ENCODE measurements at places on chromosomes 13 and 19.

GRCh38 chr19:56312342-56312741 is 2.3 kb downstream of the ZSCAN5A start:
- peaks cover 9% of the 10 kb centered on the region for H3K4me1 ChIP-seq
- DNase-seq, result no peak
- H3K4me3 ChIP-seq, result no peak overlapping the region
- no peaks in the 10 kb centered on the region for H3K36me3 ChIP-seq
- no peaks in the 10 kb centered on the region for H3K27me3 ChIP-seq

DNA sequence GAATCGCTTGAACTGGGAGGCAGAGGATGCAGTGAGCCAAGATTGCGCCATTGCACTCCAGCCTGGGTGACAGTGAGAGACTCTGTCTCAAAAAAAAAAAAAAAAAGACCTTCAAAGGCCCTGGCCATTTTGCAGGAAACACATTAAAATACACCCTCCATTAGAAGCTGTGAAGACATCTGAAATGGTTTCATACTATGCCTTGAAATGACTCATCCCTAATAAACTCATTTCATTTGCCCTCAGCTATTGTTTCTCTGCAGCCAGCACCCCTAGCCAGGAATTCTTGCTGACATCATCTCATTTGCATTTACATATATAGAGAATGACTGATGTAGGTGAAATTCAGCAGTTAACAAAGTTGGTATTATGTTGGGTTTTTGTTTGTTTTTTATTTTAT is 8.7 kb downstream of the EML2 start:
- no peak for DNase-seq
- no peaks in the 10 kb centered on the region for H3K36me3 ChIP-seq
- no peak overlapping the region for H3K27ac ChIP-seq

DNA sequence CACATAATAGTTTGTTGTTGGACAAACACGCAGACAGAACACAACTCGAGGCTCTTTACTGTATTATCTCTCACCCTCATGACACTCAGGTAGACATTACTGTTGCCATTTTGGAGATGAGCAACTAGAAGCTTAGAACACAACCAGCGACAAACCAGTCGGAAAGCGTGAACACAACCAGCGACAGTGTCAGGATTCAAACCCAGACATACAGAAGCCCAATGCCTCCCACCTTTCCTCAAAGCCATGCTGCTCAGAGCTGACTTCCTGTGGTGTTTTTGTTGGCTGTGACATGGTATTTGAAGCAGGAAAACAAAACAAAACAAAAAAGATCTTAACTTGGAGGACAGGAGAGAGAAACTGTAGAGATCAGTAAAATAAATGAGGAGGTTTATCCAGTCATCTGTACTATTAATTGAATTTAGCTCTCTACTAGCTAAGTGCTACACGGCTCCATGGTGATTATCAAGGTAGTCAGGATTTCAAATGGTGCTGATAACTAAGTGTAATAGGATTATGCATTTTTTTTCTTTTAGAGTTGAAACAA is 92.1 kb downstream of the STARD13 start:
- H3K27ac ChIP-seq, result no peak overlapping the region
- DNase-seq, result peak; percentile 73

DNA sequence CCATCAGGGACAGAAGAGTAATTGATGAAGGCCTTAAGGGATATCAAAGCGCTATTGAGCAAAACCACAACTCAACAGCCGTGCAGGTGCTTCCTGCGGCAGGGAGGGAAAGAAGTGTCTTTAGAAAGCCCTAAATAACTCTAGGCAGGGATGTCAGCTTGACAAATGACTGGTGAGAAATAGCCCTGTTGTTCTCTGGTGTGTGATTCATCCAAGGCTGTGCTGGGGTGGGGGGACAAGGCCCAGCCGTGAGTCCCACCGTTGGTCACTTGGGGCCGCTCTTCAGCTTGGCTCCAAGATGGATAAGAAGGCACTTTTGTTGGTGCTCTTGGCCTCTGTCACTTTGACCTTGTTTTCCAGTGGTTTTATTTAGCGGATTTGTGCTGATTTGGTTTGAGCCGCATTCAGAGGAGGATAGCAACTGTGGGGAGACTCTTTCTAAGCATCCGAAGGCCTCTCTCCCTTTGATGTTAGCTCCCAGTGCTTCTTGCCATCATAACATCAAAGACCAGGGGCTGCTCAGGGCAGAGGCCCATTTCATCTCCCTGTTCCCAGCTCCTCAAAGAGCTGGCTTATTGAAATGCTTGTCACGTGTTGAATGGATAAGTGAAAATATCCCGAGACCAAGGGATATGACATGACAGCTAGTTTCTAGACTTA is 130.3 kb upstream of the SERP2 start:
- peaks cover 5% of the 10 kb centered on the region for H3K4me1 ChIP-seq
- no peak overlapping the region for H3K4me3 ChIP-seq
- H3K27me3 ChIP-seq, result no peaks in the 10 kb centered on the region
- H3K27ac ChIP-seq, result no peak overlapping the region
- DNase-seq, result peak; percentile 59

GRCh38 chr13:36668316-36668715 is 5.5 kb upstream of the SERTM1 start:
- no peak overlapping the region for H3K4me3 ChIP-seq
- peaks cover under 1% of the 10 kb centered on the region for H3K4me1 ChIP-seq
- DNase-seq, result no peak
- H3K27me3 ChIP-seq, result peaks cover 24% of the 10 kb centered on the region
- H3K27ac ChIP-seq, result no peak overlapping the region

DNA sequence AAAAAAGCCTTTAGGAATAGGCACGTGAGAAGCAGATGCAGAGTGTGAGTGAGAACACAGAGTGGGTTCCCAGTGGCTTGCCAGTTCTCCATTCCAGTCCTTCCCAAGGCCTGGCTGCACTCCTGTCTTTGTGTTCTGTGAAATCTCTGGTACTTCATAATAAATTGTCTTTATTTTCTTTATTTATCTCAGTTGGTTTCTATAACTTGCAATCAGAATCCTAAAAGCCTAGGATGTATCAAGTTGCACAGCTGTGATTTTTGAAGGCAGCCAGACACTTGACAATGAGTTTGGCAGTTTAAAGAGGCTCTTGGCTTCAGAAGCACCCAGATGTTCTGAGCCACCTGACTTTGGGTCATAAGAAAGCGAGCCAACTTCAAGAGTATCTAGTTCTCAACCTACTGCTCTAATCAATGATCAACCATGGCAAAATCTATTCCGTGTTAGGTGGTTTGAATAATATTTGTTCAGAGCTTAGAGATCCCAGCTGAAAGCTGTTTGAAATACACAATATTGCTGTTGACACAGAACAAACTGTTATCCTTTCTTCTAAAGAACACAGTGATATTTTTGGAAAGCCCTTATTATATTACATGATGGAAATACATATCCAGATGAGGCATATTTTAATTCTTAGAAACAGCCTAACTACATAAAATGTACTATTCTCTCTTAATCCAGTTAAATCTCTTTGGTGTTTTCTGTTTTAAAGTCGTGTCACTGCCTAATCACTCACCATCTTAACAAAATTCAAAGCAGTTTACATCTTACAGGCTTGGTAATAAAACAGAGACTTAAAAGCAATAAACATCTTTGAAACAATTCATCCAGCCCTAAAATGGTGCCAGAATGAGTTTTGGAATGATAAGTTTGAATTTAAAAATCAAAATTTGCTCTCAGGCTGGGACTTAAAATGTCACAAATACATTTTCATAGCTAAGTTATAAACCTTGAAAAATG is 483.0 kb upstream of the NBEA start:
- H3K4me3 ChIP-seq, result no peak overlapping the region
- no peak for DNase-seq
- no peaks in the 10 kb centered on the region for H3K36me3 ChIP-seq
- no peaks in the 10 kb centered on the region for H3K4me1 ChIP-seq
- H3K27ac ChIP-seq, result no peak overlapping the region
- no peaks in the 10 kb centered on the region for H3K27me3 ChIP-seq

DNA sequence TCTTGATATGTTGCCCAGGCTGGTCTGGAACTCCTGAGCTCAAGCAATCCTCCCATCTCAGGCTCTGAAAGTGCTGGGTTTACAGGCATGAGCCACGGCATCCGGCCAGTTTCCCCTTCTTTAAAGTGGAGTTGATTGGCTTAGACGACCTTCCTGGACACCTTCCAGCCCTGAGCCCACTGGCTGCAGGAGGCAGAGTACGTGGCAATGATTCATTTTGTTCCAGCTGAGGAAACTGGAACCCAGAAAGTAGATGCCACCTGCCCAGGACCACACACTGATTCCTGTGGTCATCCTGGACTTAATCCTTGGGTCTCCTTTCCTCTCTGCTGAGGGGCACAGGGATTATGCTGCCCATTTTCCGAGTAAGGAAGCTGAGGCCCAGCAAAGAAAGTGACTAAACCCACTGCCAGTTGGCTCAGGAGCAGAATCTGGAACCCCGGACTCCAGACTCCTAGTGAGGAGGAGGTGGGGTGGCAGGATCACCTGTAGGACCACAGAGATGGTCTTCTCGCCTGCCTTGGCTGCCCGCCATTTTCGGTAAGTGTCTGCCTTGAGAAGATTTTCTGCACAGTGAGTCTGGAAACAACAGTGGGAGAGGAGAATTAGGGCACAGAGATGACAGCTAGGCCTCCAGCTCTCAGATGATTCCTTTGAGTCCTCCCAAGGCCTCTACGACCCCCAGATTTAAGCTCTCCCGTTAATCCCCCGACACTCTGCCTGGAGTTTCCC is 737 bp downstream of the XRCC1 start:
- peaks cover 9% of the 10 kb centered on the region for H3K4me1 ChIP-seq
- H3K27ac ChIP-seq, result no peak overlapping the region
- no peaks in the 10 kb centered on the region for H3K27me3 ChIP-seq
- H3K4me3 ChIP-seq, result peak overlapping the region; percentile 82
- peak; percentile 38 for DNase-seq

GRCh38 chr13:39816936-39817335 is 161.5 kb downstream of the COG6 start:
- H3K27me3 ChIP-seq, result no peaks in the 10 kb centered on the region
- no peak overlapping the region for H3K4me3 ChIP-seq
- no peak overlapping the region for H3K27ac ChIP-seq
- no peaks in the 10 kb centered on the region for H3K36me3 ChIP-seq

DNA sequence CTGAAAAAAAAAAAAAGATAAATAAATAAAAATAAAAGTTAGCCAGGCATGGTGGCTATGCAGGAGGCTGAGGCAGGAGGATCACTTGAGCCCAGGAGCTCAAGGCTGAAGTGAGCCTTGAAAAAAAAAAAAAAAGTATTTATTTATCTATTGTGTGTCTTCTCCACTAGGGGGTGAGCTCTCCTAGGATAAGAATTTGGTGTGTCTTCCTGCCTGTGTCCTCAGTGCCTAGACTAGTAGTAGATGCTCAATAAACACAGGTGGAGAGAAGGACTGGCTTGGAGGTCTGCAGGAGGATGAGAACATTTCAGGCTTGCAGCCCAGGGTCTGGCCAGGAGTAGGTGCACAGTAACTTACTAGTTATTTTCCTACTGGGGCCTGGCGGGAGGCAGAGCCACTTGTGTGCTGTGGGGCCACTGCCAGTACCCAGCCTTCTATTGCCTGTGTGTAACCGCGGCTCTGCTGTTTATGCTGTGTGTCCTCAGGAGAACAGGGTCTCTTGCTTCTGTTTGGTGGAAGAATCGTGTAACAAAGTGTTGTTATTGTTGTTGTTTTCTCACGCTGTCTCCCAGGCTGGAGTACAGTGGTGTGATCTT is 5.4 kb downstream of the LMTK3 start:
- H3K36me3 ChIP-seq, result no peaks in the 10 kb centered on the region
- H3K4me3 ChIP-seq, result no peak overlapping the region
- DNase-seq, result peak; percentile 47
- H3K4me1 ChIP-seq, result peaks cover 4% of the 10 kb centered on the region
- H3K27ac ChIP-seq, result no peak overlapping the region

GRCh38 chr19:5547881-5548280 is 19.9 kb downstream of the TINCR start:
- no peak overlapping the region for H3K27ac ChIP-seq
- no peaks in the 10 kb centered on the region for H3K36me3 ChIP-seq
- no peaks in the 10 kb centered on the region for H3K4me1 ChIP-seq
- no peaks in the 10 kb centered on the region for H3K27me3 ChIP-seq
- peak; percentile 53 for DNase-seq

- DNase-seq, result no peak
- peaks cover 5% of the 10 kb centered on the region for H3K4me1 ChIP-seq
- H3K27me3 ChIP-seq, result no peaks in the 10 kb centered on the region
- no peaks in the 10 kb centered on the region for H3K36me3 ChIP-seq
- no peak overlapping the region for H3K4me3 ChIP-seq
Measured at GRCh38 chr13:94494026-94494425, 14.5 kb upstream of the DCT start.

DNA sequence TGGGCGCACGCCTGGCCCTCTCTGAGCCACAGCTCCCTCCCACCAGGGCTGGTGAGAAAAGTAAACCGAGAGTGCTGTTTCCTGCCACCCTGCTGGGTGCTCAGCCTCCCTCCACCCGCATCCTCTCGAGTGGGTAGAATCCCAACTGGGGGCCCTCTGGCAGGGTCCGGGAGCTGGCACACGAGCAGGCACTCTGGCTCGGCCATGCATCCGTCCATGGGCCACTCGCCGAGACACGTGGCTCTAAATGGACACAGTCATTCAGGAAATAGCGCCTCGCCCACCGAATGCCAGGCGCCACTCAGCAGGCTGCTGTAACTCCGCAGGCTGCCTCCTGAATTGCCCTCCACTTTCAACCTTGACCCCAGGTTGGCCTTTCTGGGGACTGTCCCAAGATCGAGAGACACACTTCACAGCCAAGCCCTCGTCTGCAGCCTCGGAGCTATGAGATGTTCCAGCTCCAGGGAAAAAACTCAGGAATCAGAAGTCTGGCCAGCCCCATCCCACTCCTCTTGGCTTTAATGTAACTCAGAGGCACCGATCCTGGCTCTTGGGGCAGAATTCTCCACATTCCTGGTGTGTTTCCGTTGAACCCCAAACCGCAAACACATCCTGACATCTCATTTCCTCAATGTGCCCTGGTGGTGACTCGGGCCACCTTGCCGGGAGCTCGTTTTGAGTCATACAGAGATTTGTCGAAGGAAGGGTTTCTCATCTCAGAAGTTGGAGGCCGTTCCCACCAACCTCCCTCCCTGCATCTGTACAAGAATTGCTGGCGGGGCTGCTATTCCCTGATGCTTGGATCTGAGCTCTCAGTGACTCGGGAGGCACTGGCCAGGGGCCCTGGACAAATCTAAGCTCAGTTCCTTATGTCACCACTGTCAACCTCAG is 14.1 kb downstream of the KLF2 start:
- H3K27ac ChIP-seq, result no peak overlapping the region
- H3K27me3 ChIP-seq, result no peaks in the 10 kb centered on the region
- H3K4me1 ChIP-seq, result no peaks in the 10 kb centered on the region
- H3K36me3 ChIP-seq, result no peaks in the 10 kb centered on the region
- DNase-seq, result no peak

All from neural progenitor cell (in vitro differentiated cells).